ENCODE measurements at places on chromosomes 12 and 14.

DNA sequence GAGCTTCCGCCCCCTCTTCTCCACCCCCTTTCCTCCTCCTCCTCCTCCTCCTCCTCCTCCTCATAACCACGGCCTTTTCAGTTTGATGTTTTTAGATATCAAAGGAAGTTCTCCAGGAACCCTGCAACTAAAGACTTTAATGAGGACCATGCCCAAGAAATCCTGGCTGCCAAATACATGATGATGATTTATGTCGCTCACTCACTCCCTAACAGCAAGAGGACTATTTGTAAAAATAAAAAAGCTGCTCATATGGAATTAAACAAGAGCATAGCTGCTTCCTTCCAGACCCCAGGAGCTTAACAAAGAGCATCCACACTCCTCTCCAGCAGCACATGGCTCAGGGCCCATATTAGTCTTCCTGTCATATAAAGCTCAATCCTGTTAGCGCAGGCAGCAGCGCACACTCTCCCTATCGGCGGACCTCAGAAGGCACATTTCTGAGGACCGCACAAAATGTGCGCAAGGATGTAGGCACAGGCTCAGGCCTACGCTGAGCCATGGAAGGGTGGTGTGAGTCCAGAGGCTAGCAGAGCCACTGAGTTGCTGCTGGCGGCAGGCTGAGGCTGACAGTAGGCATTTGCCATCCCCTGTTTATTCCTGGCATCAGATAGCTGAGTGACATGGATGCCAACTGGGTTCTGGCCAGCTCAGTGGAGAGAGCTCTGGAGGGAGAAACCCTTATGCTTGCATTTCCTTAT lies 232.8 kb downstream of the MSRB3 start:
- no peak for DNase-seq

DNA sequence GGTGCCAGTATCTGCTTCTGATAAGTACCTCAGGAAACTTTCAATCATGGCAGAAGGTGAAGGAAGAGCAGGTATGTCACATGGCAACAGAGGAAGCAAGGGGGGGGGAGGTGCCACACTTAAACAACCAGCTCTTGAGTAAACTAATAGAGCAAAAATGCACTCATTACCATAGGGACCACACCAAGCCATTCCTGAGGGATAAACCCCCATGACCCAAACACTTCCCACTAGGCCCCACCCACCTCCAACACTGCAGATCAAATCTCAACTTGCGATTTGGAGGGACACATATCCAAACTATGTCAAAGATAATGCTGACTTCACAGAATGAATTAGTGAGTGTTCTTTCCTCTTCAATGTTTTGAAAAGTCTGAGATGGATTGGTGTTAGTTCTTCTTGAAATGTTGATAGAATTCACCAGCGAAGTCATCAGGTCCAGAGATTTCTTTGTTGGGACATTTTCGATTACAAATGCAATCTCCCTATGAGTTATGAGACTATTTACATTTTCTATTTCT lies 16.6 kb downstream of the TFCP2 start:
- no peak for DNase-seq

- DNase-seq = no peak
Observed at GRCh38 chr14:79788346-79788745, 423.0 kb downstream of the DIO2 start.

DNA sequence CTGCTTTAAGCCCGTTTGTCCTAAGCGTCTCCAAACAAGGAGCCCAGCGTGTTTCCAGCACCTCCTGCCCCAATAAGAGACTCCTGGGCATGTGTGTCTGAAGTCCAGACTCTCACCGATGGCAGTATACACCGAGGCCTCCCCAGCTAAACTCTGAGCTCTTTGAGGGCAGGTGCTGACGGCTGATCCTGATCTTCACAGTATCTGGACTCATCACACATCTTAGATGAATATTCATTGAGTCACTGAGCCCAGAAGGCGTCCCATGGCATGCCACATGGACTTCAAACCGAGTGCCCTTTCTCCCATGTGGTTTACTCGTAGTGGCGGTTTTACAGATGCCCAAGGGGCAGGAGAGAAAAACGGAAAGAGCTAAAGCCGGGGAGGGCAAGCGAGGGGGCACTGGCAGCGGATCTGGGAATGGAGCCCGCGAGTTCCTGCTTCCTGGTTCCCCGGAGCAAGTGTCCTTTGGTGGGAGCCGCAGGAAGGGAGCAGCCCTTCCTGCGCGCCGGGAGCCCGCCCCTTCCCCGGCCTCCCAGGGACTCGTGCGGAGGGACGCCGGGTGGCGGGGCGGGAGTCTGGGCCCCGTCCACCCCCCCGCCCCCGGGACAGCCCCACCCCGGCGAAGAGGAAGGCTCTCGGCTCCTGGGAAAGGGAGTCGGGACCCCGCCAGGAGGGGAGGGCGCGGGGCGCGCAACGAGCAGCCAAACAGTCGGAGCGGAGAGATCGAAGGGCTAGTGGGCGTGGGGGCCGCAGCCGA lies 585 bp upstream of the TEAD4 start:
- peak; percentile 81 for DNase-seq

DNA sequence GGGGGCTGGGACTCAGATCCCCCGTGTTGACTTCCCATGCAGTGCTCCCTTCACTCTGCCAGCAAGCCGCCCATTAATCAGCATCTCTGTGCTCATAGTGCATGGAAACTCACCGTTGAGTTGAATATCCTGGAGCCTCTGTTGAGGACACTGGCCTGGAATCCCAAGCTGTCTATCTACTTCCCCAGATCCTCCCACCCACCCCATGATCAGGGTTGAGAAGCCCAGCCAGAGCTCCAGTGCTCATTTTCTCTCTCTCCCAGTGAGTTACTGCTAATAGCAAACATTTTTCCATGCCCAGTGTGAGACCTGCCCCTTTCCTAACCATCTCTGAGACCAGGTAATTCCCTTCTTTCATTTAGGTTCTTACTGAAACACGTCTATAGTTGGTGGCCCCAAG lies 88.2 kb downstream of the SLC24A4 start:
- DNase-seq = no peak

- DNase-seq = no peak
Observed at GRCh38 chr14:33705490-33705889, 245.4 kb downstream of the EGLN3 start.

GRCh38 chr12:11879306-11879705 lies 191.4 kb upstream of the BCL2L14 start:
- no peak for DNase-seq

DNA sequence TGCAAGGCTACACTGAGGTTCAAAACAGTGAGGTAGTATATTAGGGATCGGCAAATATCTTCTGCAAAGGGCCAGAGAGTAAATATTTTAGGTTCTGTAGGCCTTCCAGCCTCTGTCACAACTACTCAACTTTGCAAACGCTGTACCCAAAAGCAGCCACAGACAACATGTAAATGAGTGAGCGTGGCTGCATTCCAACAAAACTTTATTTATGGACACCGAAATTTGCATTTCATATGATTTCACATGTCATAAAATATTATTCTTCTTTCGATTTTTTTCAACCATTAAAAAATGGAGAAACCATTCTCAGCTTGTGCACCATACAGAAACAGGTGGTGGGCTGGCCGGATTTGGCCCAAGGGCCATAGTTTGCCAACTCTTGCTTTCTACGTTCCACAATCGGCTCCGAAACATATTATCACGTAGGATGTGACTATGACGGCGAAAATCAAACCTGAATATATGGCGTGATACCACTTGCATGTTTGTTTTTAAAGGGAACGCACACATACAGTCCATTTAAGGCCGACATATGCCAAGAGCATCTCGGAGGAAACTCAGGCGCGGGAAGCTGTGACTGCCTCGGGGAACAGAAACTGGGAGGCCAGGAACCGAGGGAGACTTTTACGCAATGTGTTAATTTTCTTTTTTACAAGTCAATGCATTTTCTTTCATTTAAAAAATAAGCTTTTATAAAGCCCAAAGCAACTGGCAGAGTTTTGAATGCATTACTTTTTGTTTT lies 7.1 kb downstream of the NCOR2 start:
- DNase-seq = no peak

DNA sequence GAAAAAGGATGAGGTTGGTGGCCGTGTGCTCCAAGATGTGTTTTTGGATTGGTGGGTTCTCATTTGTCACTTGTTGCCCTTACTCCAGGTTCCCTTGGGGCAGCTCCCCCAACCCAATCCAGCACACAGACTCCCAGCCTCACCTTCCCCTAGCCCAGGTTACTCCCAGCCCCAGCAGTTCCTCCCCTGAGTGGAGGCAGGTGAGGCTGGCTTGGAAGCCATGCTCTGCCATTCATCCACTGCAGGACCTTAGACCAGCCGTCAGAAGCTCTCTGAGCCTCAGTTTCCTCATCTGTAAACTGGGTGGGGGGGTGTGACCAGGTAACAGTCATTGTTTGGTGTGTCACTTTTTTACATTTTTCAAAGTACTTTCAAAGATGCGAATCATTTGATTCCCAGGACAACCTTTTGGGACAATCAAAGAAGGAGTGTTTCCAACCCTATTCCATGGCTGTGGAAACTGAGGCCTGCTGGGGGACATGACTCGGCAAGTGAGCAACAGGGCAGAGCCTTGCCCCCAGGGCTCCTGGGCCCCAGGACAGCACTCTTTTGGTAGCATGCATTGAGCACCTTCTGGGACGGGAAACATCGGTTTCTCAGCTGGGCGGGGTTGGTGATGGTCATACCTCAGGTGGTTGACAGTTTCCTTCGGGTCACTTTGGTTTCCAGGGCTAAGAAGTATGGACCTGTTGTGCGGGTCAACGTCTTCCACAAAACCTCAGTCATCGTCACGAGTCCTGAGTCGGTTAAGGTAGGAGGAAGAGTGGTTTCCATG lies 7.2 kb downstream of the CYP46A1 start:
- DNase-seq = no peak

DNA sequence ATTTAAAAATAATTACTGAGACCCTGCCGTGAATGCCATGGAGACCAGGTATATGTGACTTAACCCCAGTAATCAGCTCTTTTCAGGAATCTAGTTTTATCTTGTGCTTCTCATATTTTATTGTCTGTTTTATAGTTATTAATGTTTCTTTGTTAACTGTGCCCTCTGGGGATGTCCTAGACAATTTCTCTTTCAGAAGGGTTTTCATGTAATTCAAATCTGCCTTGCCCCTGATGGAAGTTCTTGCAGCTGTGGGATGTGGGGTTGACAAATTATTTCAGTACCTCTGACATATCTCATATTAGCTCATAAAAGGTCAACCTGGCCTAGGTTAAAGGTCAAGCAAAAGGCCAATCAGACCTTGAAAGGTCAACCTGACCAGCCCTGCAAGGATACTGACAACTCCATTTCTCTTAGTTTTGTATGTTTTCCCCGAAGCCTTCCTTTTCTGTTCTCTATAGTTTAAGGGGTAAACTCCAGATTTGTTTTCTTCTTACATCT lies 182.3 kb downstream of the SLC41A2 start:
- no peak for DNase-seq

- DNase-seq = no peak
Observed at GRCh38 chr14:73684627-73685026, 29.6 kb downstream of the PNMA1 start.

DNA sequence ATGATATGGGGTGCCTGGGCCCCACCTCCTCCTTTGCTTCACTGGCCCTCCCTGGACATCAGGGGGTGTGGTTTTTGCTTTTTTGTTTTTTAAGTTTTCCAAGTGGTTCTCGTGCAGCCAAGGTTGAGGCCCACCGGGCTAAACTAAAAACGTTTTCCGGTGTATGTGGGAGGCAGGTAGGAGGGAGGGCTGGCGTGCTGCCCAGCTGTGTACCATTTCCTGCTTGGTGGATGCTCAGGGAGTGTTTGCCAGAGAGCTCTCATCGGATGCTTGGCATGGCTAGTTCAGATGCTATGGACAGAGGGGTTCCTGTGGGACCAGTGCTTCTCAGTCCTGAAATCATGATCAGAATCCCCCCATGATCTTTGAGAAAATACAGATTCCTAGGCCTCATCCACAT lies 246.4 kb downstream of the CACNA1C start:
- DNase-seq = no peak

- DNase-seq = no peak
Observed at GRCh38 chr14:95477411-95478269, 38.8 kb downstream of the SYNE3 start.

DNA sequence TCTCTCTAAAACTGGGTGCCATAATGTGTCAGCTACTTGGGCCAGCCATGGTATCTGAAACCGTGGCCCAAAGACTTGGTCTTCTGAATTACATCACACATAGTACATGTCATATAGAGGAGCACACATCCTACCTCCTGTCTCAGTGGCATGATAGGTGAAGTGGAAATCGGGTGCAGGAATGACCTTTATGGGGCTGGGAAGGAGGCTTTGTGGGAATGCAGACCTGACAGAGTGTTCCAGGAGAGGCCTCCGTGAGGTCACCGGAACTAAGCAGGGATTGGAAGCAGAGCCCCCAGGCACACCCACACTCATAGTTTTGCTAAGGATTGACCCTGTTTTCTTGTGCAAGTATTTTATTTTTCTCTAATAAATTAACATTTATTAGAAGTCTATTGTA lies 82.6 kb downstream of the NTF3 start:
- DNase-seq = no peak

DNA sequence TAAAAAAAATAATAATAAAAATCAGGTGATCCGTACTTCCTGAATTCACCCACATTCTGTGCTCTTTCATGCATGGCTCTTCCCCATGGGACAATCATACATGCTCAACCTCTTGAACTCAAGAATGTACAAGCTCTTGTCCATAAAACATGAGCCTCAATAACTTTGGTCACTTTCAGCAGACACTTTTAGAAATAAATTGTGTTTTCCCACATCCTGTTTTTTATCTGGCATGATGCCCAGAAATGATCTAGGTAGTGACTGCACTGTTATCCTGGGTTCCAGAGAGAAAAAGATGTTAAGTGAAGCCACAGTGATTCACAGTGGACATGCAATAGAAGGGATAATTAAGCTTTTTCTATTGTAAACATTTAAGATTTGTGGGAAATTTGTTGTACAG lies 537.6 kb upstream of the TMEM132C start:
- peak; percentile 3 for DNase-seq

DNA sequence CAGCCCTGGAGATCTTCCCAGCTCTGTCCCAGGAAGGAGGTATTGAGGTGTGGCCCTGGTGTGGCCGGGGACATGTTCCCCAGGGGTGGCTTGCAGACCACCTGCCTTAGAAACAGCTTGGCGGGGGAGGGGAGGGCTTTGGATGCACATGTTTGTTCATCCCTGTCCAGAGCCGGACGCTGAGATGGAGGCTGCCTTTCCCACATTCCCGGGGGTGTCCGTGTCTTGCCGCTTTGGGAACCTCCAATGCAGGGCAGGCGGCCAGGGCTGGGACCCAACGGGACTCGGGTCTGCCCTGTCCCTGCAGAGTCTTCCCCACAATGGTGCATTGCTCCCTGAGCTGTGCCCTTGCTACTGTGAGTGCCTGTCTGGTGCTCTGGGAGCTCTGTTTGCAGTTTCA lies 319.5 kb upstream of the SFSWAP start:
- DNase-seq = no peak

DNA sequence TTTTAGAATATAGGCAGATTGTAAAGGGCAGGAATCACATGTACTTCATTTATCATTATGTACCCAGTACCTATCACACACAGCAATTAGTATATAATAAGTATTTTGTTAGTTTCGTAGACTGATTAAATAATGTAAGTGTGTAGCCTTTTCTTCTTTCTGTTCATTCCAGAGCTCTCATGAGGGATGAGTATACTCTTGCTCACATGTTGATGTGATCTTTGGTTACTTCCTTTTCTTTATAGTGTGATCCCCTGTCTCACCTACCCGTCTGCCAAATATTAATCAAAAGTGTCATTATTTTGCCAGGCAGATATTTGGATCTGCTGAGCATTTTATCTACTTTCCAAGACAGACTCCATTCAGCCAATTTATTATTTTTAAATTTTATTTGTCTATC lies 156.1 kb downstream of the PCNX1 start:
- DNase-seq = no peak
